ENCODE measurements at places on chromosomes 4 and X.

- DNase-seq, result no peak
These were observed 608.4 kb downstream of the RAB28 start for GRCh38 chr4:12875640-12876243.

DNA sequence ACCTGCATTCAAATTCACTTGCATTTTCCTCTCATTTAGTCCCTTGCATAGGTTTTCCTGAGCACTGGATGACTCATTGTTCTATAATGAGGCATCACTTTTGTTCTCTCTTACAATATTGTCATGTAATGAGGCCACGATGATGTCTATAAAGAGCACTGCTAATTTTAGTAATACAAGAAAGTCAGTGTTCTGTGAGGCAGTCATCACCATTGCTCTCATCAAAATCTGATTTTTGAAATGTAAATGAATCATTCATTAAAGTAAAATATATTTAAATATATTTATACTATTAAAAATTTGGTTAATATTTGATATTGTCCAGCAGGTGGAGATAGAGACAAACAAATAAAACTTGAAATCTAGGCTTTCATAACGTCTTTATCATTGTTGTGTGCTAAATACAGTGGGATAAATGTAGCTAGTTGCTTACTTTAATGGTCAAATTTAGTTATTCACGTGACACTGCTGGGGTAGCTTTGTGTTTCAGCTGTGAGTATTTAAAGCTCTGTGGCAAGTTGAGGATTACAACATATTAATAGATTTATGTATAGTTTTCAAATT is 15.4 kb downstream of the HMGB2 start:
- no peak for DNase-seq

- DNase-seq, result no peak
These were observed 1.5 kb downstream of the FHDC1 start for GRCh38 chr4:152937336-152938236.

DNA sequence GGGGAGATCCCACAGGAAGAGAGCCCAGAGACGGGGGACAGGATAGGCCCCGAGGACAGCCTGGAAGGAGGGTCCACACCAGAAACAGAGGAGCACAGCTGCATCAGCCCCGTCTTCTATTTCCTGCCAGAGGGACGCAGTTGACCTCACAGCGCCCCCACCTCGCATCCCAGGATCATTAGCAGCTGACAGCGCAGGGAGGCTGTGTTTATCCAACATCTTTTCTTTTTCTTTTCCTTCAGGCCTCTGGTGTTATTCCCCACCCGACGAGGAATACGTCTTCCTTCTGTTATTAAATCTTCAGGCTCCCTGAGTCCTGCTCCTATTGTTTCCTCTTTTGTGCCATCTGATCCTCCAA is 75.4 kb downstream of the DCHS2 start:
- DNase-seq, result no peak

DNA sequence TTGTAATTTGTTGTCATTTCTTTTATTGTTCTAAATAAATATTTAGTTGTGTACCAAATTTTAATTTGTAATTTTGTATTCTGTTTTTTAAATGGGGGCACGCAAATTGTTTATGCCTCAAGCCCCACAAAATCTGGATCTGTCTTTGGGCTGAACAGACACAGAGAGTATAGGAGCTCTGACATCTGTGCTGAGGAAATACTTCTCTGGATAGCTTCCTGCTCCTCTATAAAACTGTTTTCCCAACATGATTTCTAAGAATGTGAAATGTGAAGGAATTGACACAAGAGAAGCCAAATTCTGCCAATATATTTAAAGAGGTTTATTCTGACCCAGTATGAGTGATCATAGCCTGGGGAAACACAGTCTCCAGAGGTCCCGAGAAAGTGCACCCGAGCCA is 93.0 kb downstream of the IL13RA2 start:
- no peak for DNase-seq
